Fibroblast of mammary gland (primary cell): ENCODE measurements at places on chromosomes 1 and 21.

DNA sequence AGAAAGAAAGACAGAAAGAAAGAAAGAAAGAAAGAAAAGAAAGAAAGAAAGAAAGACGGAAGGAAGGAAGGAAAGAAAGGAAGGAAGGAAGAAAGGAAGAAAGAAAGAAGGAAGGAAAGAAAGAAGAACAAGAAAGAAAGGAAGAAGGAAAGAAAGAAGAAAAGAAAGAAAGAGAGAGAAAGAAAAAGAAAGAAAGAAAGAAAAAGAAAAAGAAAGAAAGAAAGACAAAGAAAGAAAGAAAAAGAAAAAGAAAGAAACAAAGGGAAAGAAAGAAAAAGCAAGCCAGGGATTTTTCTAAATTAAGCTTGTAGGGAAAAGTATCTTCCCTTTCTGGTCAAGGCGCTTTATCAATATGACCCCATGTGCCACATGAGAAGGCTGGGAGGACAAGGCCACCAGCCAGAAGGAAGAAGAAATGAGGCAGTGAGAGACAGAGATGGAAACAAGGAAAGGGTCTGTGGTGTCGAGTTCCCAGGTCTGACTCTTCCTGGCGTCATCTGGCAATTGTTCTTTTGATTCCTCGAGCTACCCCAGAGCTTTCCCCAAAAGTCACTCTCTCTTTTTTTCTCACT, 88.4 kb upstream of the LPGAT1 start:
- no peak for DNase-seq

DNA sequence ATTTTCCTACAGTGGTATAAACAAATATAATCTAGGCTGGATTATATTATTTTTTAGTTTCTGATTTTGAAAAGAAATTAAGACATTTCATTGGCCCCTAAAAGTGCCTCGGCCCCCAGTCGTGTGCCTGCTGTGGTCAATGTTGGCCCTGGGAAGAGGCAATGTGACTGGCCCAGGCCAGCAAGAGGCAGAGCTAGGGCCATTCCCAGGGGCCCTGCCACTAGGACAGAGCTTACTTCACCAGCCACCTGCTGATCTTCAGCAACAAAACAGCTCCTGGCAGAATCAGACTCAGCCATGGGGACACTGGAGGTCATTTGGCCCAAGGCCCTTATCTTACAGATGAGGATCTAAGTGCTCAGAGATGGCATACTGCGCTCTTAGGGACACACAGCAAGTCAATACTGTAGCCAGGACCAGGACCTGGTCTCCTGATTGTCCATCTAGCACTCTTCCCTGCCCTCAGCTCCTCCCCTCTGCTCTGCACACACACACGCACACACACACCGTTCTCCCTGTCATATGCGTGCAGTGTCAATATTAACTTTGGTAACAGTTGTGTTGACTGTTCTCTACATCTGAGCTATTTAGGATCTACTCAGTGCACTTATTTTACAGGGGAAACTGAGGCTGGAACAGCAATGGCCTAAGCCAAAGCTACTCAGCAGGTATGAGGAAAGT, 16.6 kb upstream of the KLHDC7A start:
- no peak for DNase-seq

DNA sequence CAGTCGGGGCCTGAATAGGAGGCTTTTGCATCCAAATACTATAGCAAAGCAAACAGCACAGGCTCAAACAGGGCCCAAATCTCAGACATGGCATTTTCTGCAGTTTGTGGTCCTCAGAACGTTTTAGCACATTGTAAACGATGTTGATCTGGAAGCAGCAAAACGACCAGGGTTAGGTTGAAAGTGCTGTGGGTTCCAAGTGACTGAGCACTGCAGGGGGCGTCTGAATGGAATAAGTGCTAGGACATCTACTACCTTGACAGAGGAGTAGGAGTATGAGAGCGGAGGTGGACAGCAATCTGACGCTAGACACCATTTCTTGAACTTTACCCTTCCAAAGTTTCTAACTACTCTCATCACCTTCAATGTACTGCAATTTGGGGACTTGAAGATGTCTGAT, 214.9 kb downstream of the BARHL2 start:
- DNase-seq: no peak

GRCh38 chr1:84208935-84209334, 64.9 kb downstream of the PRKACB start:
- no peak for DNase-seq

DNA sequence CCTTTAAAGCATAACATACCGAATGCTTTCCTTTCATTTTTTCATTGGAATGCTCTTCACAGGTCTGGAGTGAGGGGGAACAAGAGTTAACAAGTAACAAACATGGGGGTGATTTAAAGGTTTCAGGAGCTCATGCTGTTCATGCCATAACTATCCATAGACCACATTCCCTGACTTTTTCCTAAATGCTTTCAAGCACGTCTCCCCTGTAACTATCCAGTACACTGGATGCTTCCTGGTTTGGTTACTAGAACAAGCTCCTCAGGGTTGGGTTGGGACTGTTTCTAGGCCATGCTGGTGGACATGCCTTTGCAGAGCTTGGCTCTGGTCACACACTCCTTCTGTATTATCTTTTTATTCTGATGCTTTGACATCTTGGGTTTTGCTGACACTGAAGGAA, 38.6 kb downstream of the KCNK1 start:
- no peak for DNase-seq
